Suppressor macrophage treated with lipopolysaccharide for 1 hour (primary cell): ENCODE measurements at places on chromosomes 13 and 19.
A peak's percentile ranks its signal among the peaks of the same experiment; 100 is the strongest.

GRCh38 chr19:2039089-2039958 is 11.7 kb downstream of the MKNK2 start:
- no peak for DNase-seq

- peak; percentile 83 for DNase-seq
These were observed 4.7 kb upstream of the PRMT1 start for GRCh38 chr19:49672131-49672919.

GRCh38 chr13:71252184-71252704 is 614.8 kb downstream of the DACH1 start:
- DNase-seq, result peak; percentile 20

GRCh38 chr13:75415694-75416093 is 66.3 kb downstream of the TBC1D4 start:
- DNase-seq, result peak; percentile 92

GRCh38 chr19:4302243-4302640 is at the start of gene TMIGD2:
Gene TMIGD2 (minus strand): TSS chr19:4302389. CDS start chr19:4302385, 4 bp downstream.
- DNase-seq, result no peak

DNA sequence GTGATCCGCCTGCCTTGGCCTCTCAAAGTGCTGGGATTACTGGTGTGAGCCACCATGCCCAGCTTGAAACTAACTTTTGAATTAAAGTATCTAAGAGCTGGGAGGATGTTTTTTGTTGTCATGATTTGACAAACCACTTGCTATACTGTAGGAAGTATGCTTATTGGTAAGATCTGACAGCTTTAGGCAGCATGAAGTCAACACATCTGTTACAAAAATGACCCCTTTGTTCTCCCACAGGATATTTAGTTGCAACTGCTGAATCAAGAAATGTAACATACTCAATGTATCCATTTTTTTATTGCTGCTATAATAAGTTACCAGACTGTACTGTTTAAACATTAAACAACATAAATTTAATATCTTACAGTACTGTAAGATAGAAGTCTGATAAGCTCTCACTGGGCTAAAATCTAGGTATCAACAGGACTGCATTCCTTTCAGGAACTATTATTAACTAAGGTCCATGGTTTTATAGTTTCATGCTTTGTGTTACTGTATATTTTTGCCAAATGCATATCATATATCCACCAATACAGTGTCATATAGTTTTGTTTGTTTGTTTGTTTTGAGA is 22.8 kb upstream of the LRP3 start:
- no peak for DNase-seq

GRCh38 chr13:41751277-41751676 is 209.6 kb downstream of the VWA8 start:
- DNase-seq, result no peak

- no peak for DNase-seq
These were observed 55.8 kb downstream of the AKAP11 start for GRCh38 chr13:42327725-42328124.

DNA sequence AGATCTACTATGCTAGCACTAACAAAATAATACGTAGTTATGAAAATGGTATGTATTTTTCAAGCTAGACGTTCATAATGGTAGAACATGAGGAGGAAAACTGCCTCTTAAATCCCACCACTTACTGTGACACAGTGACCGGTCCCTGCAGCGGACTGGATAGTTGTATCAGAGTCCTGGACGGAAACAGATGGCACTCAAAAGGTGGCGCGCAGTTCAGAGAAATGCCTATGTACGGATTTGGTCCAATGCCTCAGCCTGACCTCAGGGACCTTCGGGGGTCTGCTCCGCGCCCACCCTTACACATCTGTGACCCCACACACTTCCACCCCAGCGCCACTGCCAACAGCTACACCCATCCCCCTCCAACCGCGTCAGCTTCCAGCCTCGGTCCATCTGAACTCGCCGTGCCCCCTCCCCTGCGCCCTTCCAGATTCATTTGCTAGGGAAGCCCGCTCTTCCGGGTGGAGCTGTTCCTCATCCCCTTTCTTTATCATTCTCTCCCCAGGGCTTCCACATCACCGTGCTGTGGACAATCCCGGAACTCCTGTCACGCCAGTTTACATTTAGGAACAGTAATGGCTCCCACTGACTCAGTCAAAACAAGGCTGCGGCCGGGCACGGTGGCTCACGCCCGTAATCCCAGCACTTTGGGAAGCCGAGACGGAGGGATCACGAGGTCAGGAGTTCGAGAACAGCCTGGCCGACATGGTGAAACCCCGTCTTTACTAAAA is 792 bp upstream of the LENG8 start:
- peak; percentile 85 for DNase-seq

DNA sequence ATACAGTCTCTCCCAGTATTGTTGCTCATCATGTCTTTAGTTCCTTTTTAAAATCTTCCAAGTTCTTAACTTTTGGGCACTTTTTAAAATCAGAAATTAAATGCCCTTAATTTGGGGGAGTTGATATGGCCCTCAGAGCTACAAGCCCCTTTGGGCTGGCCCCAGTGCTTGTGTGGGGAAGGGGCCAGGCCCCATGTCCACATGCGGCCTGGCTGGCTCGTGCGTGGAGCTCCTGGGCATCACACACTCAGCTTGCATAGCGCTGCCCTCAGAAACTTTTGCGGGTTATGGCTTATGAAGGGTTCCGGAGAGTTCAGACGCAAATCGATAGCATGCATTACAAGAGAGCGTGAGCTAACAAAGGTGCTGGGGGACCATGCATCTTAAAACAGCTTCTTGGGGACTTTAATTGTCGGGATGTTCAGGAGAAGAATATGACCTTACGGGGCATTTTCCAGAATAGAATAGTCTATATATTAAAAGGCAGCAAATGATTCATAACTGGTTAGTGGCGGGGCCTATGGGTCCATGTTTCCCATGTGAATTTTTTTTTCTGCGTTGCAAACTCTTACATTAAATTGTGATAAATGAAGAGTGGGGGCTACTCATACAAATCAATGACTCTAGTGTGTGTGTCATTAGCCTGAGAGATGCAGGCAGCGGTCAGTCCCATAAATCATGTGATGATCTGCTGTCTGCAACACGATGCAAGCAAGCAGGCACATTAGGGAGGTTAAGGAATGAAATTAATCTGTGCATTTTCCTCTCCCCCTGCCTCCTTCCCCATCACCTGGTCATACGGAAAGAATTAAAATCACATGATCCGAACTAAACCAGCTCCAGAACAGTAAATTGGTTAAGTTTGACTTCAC is 185.8 kb upstream of the TSHZ3 start:
- DNase-seq, result no peak
